ENCODE measurements at places on chromosomes 16 and 17.
A peak's percentile ranks its signal among the peaks of the same experiment; 100 is the strongest.

GRCh38 chr16:70572050-70572925 is 48.7 kb downstream of the SF3B3 start:
- no peak for DNase-seq

GRCh38 chr17:48564188-48565021 is 13.7 kb downstream of the HOXB4 start:
- DNase-seq = no peak

DNA sequence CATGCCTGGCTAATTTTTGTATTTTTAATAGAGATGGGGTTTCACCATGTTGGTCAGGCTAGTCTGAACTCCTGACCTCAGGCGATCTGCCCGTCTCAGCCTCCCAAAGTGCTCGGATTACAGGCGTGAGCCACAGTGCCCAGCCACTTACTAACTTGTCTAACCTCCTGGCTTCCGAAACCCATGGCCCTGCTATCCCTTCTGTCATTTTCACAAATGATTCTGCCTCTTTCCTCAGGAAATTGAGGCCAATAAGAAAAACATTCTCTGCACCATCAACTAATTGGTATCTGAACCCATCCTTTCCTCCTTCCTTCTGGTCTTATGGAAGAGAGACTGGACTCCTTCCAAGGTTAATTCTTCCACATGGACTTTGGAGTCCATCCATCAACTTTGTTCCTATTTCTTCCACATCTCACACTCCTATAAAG is 27.9 kb upstream of the TNRC6A start:
- DNase-seq = no peak

DNA sequence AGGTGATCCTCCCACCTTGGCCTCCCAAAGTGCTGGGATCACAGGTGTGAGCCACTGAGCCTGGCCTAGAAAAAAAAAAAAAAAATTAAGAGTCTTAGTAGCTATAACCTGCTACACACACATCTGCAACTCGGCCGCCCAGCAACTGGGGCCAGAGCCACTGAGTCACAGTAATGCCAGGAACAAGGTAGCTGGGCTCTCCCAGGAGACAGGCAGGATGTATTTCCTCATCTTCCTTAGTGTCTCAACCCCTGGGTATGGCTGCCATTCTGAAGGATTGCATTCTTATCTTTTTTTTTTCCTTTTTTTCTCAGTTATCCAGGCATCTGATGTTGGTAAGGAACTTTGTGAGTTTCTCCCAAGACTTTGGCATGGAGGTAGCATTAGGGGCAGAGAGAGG is 7.1 kb upstream of the PSMD3 start:
- DNase-seq = no peak

GRCh38 chr17:40548982-40549685 is 16.1 kb downstream of the CCR7 start:
- peak; percentile 60 for DNase-seq

DNA sequence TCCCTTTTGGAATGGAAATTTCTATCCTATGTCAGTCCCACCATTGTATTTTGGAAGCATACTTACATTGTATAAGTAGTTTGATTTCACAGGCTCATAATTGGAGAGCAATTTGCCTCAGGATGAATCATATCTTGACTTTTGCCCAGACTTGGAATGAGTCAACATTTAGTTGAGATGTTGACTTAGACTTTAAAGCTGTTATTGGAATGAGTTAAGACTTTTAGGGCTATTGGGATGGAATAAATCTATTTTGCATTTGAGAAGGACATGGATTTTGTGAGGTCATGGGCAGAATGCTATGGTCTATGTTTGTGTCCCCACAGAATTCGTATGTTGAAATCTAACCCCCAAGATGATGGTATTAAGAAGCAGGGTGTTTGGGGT is 12.2 kb upstream of the ZNF594 start:
- DNase-seq = no peak

GRCh38 chr16:17470908-17471718 is at the start of gene XYLT1:
XYLT1 (minus strand) TSS chr16:17470960; CDS start chr16:17470796, 164 bp downstream.
- peak; percentile 76 for DNase-seq

DNA sequence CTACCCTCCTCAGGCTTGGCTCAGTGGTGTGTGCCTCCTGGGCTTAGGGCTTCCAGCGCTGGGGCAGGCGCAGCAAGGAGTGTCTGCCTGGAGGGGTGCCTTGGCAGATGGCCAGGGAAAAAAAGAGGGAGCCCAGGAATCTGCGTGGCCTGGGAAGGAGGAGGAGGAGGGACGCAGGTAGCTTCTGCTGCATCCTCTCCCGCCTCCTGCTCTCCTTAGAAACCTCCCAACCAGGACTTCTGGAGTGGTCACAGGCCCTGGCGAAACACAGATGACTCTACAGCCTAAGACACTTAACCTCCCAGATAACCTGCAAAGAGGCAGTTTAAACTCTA is 7.3 kb upstream of the BCAR1 start:
- DNase-seq = no peak

DNA sequence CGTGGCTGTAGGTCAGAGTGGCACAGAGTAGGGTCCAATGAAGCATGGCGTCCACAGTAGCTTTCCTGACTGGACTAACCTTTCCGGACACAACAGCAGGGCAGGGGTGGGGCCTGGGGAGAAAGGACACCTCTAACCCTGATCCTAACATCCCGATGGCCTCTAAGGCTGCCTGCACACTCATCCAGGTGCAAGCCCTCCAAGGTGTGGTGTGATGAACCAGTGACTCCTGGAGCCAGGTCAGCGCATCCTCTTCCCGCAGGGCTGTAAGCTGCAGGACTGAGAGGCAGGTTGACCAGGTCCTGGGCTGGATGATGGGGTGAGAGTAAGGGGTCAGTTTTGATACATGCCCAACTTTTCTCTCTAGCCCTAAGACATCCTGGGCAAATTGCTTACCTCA is 3.1 kb upstream of the ERBB2 start:
- no peak for DNase-seq

- no peak for DNase-seq
Observed at GRCh38 chr17:74963656-74964055, 8.9 kb downstream of the HID1 start.

DNA sequence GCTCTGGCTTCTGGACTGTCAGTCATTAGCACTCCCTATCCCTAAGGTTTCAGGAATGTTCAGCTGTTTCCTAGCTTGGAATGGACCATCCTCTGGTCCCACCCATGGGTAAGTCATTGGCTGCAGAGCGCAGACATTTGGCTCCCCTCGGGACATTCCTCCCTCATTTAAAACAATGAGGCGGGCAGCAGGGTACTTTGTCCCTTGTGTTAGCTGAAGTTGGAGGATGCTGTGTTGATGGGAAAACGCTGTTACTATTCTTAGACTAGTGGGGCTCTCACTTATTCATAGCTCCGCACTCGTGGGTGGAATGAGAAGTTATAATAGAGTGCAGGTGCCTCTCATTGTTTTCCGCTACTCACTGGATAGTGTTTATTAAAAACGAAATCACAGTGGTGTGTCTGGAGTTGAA is 673.8 kb downstream of the WWOX start:
- DNase-seq = no peak

- DNase-seq = no peak
Observed at GRCh38 chr17:81932333-81932983, 4.6 kb downstream of the PYCR1 start.

DNA sequence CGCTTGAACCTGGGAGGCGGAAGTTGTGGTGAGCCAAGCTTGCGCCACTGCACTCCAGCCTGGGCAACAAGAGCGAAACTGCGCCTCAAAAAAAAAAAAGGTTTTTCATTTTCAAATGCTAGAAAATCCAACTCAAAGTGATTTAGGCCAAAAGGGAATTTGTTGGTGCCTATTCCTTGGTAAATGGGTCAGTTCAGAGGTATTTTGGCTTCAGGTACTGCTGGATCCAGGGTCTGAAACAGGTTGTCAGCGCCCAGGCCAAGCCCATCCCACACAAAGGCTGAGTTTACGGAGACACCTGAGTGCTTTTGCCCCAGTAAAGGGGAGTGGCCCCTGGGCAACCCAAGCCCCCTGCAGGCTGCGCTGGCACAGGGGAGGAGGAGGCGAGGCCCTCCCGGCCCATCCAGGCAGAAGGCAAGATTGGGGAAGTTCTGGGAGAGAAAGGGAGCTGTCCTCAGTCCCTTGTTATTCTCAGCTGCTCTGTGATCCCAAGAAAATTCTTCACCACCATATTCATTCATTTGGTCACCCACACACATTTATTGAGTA is 8.5 kb upstream of the JPH3 start:
- no peak for DNase-seq

DNA sequence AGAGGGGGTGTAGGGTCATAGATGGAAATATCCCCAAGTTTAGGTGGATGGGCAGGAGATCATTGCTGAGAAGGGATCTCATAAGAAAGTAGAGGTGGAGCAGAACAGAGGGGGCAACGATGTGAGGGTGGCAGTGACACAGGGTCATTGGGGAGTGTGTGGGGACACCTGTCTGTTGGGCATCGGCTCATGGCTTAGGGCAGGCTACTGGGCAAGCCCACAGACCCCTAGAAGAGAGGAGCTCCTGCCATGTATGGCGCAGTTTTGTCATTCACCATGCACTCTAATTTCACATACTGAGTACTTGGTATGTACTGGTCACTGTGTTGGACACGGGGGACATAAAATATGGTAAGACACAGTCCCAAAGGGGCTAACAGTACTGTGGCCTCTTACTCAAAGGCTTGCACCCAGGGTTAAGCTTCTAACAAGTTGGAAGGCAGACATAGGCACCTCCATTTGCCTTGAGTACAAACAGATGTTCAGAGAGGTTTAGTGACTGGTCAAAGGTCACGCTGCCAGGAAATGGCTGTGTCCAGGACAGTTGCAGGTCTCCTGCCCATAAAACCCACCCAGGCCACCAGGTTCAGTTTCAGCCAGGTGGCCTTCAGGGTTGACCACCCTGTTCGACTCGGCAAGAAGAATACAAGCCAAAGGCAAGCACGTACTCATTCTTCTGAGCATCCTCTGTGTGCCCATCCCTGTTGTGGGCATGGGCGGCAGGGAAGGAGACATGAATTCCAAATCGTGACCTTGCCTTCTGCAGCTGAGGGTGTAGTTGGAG is 580.2 kb downstream of the KCNJ18 start:
- no peak for DNase-seq

DNA sequence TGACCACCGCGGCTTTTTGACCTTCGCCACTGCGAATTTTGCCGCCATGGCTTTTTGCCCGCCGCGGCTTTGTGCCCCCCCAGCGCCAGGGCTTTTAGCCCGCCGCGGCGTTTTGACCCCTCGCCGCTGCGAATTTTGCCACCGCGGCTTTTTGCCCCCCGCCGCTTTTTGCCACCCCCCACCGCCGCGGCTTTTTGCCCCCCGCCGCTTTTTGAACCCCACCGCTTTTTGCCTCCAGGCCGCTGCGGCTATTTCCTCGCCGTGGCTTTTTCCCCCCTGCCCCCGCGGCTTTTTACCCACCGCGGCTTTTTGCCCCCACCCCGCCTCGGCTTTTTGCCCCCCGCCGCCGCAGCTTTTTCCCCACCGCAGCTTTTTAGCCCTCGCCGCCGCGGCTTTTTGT is 134.8 kb upstream of the TP53TG3C start:
- DNase-seq = no peak

- no peak for DNase-seq
Observed at GRCh38 chr17:78559749-78560368, 17.3 kb downstream of the DNAH17 start.

DNA sequence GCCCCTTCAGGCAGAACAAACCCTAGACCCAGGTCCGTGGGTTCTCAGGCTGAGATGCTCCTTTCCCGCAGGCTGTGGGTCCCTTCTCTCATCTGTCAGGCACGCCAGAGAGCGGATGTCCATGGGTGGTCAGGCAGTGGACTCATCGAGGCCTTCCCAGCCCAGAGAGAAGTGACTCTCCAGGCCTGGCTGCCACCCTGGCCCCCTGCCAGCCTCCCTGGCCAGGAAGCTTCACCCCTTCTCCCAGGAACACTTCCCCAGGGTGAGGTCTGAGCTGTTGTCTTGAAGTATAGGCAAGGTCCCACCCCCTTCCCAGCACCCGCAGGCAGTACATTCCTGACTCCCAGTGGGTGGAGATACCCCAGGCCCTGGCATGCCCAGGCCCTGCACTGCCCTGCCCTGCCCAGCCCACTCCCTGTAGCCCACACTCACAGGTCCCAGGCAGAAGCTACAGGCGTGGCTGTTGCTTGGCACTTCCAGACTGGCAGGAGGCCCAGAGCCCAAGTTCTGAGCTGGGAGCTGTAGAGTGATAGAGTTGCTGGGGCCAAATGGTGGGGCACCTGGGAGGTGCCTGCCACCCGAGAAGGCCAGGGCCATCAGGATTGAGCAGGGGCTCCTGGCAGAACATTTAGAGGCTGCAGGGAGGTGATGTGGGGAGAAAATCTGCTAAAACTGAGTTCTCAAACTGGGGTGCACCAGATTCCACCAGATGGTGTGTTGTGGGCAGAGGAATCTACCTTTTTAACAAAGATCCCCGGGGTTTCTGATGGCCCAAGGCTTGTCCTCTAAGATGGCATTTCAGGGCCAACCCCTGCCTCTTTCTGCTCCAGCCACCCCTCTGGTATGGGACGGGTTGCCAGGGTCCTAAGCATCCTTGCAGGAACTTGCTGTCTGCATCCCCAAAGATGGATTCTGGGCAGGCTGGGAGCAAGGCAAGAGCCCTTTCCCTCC is 6.7 kb downstream of the ITGA3 start:
- peak; percentile 83 for DNase-seq

DNA sequence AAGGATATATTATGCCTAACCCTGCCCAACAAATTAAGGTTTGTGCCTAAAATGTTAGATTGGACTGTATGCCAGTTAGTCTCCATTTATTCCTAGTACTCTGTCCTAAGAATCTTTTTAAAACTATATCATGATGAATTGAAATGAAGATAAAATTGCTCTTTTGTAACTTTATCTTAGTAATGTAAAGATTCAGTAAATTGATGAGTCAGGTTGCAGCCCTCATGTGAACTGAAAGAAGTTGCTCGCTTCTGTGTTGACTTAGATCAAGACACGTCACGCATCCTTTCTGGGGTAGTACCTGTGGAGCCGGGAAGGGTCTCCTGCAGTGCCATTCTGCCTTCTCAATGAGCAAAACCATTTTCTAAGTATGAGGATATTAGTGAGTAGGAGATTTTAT is 63.3 kb downstream of the GAN start:
- DNase-seq = no peak

DNA sequence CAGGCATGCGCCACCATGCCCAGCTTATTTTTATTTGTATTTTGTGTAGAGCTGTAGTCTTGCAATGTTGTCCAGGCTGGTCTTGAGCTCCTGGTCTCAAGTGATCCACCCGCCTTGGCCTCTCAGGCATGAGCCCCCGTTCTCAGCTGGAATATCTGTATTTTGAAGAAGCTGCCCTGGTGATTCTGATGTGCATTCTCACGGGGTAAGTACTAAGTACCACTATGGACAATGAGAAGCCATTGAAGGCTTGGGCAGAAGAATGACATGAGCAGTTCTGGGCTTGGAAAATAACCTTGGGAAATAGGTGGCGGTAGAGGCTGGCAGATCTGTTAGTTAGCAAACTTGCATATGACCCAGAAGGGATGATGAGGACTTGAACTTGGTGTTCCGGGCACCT is 15.6 kb upstream of the NKD1 start:
- DNase-seq = no peak
